Common myeloid progenitor, CD34-positive (primary cell): ENCODE measurements at places on chromosomes 5 and 9.

DNA sequence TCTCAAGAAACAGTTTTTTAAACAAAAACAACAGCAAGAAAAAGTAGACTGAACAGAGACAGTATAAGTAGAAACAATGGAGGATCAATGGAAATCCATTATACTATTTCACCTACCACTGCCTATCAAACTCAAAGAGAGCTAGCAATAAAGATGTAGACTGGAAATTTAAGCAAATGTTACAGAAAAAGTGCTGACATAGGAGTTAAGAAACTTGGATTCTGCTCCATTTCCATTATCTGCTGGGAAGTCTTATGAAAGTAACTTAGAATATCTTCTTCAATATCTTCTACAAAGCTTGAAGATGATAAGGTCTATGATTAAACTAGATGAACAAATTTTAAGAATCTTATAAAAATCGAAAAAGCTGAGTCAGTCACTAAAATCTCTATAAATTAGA lies 1469.8 kb upstream of the C9orf72 start:
- DNase-seq = no peak

DNA sequence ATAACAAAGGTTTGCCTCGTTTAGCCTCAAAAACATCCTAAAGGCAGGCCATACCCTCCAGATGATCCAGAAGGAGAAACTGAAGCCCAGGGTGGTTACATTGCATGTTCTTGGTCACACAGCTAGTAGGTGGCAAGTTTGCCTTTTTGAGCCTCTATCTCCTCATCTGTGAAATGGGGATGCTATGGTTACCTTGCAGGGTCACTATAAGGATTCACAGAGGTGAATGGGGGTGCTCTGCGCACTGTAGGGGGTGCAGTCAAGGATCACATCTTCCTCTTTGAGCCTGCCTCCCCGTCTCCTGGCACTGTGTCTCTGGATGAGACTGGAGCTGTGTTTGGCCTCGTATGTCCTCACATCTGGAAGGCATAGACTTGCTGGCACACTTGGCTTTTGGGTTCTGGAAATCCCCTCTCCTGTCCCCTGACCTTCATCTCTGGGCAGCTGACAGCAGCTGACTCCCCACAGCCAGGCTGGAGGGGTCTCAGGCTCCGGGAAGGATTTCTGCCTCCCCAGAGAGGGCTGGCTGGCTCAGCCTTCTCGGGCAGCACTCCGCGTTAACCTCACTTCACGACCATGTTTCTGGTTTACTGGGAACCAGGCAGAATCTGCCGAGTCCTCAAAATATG lies 167.7 kb downstream of the RGS3 start:
- no peak for DNase-seq

GRCh38 chr9:137227054-137227852 lies at the start of gene RNF224:
RNF224 (plus strand) TSS chr9:137227502; CDS start chr9:137228336, 834 bp downstream.
- peak; percentile 88 for DNase-seq

DNA sequence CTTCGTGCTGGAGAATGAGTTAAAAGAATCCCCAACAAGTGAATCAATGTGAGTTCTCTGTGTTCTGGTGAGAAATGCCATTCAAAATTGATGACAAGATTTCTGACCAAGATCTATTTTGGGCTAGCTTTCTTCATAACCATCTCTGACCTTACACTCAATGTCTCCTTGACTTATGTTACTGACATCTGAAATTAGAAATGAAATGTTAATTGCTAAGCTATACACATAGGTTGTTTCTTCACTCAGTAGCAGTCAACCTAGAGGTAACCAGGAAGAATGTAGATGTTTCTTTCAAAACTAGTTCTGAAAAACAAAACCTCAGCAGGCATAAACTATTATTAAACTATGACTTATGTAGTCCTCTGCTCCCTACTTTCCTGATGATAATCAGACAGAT lies 2220.7 kb upstream of the C9orf72 start:
- no peak for DNase-seq

GRCh38 chr9:88235615-88236014 lies 97.3 kb upstream of the SPATA31C2 start:
- DNase-seq = no peak

GRCh38 chr9:82247318-82247717 lies 258.7 kb downstream of the SPATA31D1 start:
- DNase-seq = peak; percentile 97

- DNase-seq = no peak
These were observed 751.4 kb upstream of the CTNND2 start for GRCh38 chr5:12655675-12656074.

DNA sequence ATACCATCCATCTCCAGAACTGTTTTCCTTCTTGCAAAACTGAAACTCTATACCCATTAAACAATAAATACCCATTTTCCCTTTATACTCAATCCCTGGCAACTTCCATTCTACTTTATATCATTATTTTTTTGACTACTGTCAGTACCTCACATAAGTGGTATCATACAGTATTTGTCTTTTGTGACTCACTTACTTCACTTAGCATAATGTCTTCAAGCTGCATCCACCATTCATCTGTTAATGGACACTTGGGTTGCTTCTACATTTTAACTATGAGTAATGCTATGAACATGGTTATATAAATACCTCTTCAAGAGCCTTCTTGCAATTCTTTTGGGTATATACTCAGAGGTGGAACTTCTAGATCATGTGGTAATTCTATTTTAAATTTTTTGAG lies 11.6 kb upstream of the TYRP1 start:
- DNase-seq = no peak

DNA sequence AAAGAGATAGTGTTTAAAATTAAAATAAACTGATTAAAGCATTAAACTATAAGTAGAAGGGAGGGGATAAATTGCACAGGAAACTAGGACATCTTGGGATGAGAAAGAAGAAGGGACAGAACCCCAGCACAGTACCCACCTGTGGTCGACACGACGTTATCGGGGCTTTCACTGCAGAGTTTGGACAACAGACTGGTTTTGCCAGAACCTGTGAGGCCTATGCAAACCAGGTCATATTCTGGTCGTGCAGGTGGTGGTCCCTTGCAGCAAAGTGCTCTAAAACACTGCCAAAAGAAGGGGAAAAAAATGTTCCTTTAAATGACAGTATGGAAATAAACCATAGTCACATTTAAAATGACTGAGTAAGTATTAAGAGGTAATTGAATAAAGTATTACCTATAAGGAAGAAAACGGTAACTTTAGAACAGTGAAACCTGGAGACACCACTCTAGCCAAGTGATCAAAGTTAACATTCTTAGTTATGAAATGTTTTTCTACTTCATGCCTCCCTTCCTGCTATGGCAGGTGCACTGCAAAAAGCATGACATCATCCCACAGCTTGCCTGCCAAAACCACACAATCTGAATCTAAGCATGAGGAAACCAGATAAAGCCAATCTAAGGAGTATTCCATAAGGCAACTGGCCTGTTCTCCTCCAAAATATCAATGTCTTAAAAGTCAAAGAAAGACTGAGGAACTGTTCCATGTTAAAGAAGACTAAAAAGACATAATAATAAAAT lies 138.6 kb downstream of the ARL15 start:
- peak; percentile 26 for DNase-seq

DNA sequence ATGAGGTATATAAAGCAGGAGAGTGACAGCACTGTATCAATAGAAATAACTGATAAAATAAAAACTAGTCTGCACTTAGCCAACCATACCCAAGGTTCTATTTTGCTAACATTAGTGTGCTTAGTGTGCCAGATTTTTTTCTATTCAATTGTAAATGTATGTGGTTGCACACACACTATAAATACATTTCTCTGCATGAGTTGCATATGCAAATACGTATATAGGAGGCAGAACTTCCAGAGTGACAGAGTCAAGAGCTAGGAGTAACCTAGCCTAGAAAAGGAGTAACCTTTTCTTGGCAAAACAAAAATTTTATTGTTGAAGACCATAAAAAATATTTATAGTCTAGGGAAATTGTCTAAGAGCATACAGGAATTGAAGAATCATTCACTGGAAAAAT lies 461.6 kb downstream of the GABRG2 start:
- no peak for DNase-seq

DNA sequence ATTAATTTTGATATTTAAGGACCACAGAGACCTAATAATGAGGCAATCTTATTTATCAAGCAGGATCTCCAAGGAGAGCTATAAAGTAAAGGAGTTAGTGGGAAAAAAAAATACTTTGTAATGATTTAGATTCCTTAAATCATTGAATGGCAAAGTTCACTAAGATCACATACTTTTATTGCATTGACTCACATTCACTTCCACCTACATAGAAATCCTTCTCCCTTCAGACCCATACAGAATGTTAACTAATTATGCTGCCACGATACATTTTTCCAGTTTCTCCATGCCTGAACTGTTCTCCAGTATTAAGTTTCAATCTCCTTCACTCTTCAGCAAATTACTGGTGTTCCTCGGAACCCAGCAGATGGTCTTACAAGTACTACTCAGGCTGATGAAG lies 388.7 kb downstream of the EFNA5 start:
- DNase-seq = no peak

DNA sequence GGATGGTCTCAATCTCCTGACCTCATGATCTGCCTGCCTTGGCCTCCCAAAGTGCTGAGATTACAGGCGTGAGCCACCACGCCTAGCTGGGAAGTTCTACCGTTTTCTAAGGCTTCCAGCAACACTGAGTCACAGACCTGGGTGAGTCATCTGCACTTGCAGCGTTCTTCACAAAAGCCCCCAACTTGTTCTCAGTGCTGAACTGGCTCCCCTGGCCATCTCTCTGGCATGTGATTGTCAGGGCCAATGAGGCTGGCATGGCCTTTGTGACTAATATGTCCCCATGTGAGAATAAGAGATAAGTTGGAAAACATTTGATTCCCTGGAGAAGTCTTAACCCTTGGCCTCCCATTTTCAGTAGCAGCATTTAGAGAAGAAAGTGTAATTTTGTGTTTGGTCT lies 124.4 kb downstream of the WDR41 start:
- no peak for DNase-seq

DNA sequence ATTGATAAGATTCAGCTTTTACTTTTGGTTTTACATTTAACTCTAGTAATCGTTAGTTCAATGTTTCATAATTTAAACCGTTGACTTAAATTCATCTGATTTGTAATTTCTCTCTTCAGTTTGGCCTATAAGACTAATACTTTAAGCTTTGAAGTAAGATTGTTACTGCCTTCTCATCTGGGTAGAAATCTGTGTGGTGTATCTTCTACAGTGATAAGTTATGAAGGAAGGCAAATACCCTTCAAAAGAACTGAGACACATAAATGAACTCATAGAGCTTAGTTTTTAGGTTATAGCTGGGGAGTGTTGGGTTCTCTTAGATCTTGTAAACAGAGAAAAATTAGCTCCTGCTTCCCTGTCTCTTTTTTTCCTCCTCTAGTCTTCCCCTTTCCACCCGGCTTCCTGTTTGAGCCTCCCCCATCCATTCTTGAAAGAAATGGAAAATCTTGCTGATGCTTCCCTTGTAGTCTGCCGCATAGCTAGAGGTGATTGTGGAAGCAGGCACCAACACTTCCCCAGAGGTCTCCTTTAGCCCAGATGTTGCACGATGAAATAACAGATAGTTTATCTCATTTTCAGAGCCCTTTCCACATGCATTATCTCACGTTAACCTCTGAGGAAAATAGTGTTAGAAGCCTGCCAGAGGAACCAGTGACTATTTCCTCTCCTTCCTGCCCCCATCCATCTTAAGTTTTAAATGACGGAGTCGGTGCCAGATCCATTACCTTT lies 2.0 kb upstream of the F2RL2 start:
- peak; percentile 31 for DNase-seq

- no peak for DNase-seq
These were observed 68.8 kb downstream of the ZNF608 start for GRCh38 chr5:124677374-124678351.

DNA sequence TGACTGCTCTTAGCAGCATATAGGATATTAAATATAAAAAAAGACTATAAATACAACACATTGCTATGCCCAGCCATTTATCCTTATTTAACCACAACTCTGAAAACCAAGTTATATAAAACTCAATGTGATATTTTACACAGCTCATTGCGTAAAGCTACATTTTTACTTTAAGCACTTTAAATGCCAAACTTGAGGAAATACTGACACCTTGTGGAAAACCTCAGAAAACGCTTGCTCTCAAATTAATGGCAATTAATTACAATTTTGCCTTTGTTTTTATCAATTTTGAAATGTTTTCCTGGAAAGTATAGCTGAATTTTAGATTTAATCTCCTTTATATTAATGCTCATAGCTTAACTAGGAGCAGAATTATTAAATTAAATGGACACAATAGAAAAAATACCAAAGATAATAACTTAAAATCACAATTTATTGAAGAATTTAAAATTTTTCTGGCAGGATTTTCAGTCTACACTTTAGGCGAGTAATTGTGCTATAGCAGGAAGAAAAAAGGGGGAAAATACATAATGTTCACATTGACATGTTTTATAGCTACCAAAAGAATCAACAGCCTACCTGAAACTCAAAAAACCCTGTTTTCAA lies 25.2 kb upstream of the PLAC8L1 start:
- peak; percentile 80 for DNase-seq

DNA sequence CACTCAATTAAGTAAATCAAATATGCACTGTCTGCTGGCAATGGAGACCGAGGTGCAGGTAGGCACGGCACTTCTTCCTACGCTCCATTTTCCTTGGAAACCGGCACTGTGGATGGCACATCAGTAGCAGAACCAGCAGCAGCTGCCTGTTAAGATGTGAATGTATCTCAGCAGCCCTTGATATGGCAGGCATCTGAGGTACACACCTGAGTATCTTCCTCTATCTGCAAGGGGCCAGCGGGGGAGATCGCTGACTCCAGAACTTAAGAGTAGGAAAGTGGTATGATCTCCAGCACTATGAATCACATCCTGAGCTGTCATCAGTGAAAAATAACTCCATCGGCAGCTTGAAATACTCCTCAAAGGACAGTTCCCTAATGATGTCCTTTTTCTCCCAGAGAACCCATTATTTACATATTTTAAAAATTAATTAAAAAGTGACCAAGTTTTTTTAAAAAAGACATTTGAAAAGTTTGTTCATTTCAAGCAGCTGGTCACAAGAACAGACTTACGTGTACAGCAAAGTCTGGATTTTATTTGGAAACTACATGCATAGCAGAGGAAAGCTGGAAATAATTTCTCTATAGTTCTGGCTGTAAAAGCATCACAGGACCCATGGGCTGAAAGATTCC lies 97.1 kb downstream of the ADAMTS12 start:
- DNase-seq = no peak

DNA sequence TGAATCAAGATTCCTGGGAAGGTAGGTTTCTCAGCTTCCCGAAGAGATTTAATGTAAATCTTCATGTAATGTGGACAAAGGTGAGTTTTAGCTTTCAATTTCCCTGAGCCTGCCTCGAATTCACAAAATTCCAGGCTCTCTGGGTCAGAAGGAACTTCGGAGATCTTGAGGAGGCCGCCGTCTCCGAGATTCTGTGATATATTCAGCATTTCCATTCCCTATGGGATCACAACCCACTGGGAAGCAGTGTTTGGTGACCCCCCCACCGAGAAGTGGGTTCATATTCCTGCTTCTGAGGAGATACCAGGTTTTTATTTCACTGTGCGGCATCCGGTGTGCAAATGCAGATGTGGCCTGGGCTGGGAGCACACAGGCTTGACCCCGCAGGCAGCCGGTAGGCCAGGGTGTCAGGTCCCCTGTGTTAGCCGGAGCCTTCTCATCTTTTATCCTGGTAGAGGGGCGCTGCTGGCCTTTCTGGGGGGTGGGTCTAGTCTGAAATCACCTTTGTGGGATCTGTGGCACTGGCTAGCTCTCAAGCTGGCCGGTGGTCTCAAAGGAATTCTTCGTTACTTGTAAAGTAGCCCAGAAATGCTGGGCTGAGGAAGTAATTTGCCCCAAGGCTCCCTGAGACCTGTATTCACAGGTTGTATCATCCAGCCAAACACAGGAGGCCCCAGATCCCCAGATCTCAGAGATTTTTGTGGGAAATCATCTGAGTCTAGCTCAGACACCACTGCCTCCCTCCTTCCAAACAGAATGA lies 1.4 kb downstream of the PLEKHG4B start:
- DNase-seq = no peak
